CMK (cell line): ENCODE measurements at places on chromosomes 4 and X.

GRCh38 chr4:184255871-184256642 is 38.4 kb upstream of the ENPP6 start:
- DNase-seq = no peak

DNA sequence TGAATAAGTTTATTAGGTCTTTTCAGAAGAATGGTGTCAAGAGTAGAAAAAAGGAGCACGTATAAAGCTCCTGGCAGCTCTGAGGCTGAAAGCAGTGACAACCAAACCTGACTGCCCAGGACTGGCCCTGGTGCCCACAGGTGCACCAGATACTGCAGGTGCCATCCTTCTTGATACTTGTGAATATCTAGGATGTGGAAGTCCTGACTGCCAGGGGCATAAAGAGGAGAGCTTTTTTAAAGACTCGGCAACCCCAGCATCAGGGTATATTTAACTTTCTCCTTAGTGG is 60.7 kb downstream of the TMEM150C start:
- DNase-seq = no peak

DNA sequence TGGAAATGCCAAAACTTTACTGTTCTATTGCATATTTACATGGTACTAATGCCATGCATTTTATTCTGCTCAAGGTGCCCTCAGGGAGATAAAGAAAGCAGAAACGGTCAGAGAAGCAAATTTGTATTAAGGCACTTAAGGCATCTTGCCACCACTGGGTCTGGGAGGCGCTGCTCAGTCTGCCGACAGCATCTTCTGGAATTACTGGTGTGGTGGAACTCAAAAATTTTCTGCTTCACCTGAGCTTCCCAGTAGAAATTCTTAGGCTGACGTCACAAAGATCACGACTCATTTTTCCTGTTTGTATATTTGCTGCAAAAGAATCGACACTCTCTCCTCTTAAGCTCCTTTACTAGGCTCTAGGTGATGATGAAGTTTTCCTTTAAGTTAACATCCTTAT is 3.0 kb downstream of the RASSF6 start:
- no peak for DNase-seq

GRCh38 chr4:158836002-158836369 is 67.2 kb downstream of the FNIP2 start:
- no peak for DNase-seq

DNA sequence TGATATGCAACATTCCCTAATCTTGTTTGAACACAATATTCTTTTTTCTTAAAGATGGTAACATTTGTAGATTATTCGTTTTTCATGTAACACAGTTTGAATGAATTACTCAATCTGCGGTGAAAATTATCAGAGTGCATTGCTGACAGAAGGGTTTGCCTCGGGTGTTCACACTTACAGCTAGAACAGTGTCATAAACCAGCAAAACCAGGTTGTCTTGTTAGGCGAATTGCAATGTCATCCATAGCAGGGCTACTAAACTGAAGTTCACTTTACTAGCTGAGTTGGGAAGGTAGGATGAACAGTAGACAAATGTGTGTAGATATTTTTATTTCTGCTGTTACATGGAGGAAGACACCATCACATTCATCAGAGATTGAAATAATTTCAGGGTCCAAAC is 98.9 kb downstream of the SLC39A8 start:
- DNase-seq = no peak

DNA sequence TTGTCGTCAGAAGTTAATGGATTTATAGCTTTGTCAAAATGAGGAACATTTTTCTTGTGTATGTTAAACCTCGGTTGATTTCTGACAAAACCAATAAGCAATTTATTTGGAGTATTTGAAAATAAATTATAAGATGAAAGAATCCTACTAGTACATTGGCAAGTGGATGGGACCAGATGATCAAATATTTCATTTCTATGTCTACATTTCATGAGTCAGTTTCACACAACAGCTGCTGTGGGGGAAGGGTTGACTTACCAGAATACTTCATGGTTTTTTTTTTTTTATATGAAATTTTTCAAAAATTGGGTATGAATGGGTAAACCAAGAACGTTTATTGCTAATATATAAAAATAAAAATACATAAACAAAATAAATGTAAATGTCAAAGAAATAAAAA is 39.4 kb downstream of the RAPGEF2 start:
- no peak for DNase-seq

GRCh38 chrX:12947545-12948235 is 27.2 kb upstream of the TMSB4X start:
- no peak for DNase-seq

GRCh38 chr4:61909031-61909430 is 708.9 kb downstream of the ADGRL3 start:
- no peak for DNase-seq

GRCh38 chr4:152206185-152206584 is 329.7 kb downstream of the FBXW7 start:
- DNase-seq = no peak

DNA sequence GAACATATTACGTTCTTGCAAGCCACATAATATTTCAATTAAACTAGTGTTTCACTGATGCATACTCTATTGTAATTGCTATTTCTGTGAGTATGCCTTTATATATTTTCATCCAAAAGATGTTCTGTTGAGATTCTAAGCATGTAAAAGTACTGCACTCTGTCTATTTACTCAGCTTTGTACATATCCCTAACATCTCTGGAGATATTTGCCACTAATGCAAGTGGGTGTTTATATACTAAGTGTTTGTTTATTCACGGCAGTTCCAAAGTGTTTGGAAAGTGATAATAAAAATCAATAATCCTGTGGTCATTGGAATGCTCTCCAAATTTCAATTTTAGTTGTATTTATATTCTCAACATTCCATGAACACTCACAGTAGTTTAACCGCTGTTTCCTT is 1989.0 kb downstream of the C4orf33 start:
- no peak for DNase-seq

DNA sequence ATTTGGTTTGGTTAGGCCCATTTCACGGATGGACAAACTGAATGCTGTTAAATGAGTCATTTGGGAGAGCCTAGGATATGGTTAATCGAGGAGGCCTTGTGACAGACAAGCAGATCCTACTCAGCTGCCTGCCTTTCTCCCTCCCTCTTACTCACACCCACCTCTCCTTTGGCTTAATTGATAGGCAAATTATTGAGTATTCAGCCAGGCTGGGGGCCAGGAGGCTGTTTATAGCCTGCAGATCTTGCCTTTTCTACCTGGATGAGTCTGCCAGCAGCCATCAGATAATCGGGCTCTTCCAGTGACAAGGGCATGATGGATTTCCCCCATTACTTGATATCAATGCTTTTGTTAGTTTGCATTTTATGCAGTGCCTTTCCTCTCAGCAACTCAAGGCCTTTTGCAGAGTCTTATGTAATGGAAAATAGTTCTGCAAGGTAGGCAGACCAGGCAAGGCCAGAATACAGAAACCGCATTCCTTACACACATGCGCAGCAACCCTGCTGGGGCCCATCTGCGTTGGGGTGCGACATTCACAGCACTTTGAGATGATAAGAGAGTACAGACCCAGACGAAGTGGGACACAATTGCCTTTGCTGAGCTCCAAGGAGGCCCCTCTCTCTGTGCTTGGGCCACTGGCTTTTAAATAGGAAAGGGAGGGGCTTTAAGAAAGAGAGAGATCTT is 96.2 kb upstream of the ATP6AP2 start:
- DNase-seq = no peak

DNA sequence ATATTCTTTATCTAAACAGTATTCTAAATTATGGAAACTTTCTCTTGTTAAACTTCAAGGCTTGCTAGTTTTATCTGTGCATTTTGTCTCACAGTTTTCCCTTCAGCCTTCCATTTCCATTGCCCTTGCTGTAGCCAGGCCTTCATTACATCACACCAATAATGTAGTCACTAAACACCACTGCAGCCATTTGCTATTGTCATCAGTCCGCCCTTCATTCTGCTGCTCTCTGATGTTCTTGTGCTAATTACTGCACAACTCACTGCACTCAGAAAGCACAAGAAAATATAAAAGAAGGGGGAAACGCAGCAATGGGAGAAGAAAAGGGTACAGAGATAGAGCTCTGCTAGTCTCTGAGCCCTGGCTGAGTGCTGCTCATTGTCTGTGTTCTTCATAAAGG is 239.6 kb upstream of the FSTL5 start:
- DNase-seq = no peak

DNA sequence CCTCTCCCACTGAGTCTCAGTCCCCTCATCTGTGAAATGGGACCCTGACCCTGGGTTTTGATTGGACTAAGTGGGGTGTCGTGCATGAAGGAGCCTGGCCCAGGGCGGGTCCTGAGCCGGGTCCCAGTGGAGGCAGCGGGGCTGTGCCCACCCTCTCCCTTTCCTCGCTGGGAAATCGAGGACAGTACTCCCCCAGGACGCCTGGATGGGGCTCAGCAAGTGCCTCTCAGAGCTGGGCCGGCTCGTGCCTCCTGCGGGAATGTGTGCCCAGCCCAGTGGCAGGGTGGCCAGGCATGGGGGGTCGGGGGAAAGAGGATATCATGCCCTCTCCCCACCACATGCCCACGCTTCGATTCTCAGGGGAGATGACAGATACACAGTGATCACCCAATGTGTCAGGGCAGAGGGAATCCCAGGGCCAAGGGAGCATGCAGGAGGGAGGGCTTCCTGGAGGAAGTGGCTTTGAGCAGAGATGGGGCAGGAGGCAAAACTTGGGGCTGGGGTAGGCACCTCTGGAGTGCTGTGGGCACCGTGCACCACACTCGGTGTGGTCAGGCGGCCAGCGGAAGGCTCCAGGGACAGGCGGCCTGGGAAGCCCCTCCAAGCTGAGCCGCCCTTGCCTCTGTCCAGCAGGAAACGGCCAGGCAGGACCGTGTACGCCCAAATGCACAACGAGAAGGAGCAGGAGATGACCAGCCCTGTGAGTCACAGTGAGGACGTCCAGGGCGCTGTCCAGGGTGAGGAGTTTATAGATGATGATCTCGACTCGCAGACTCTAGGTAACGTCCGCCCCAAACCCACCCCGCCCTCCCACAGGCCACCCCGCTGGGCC is 203.0 kb downstream of the AFAP1 start:
- DNase-seq = no peak

DNA sequence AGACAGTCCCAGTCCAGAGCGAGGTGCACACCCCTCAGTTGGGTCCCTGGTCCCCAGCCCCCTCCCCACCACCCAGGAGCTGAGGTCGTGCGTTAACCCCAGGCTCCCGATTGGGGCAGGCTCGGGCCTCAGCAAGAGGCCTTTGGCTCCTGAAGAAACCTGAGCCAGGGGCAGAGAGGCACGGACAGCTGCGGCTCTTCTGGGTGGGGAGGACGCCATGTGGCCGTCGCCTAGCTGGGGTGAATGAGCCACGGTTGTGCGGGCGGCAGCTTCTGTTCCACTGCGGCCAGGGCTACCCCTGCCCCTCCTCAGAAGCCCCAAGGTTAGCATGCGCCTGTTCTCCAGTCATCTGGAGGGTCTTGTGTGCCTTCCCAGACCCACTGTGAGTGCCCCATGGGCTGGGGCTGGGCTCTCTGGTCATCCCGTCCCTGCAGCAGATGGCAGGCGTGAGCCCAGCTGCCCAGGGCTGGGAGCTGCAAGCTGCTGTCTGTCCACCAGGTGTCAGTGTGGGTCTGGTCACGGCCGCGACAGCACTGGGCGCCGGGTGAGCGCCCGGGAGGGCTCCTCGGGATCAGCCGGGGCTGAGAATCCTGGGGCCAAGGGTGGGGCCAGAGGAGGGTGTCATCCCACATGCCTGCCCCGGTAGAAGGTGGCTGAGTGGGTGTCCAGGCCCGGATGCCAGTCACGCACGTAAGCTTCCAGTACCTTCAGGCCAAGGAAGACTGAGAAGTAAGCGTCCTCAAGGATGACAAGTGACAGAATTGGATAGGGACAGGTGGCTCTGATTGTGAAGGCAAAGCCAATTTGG is 21.9 kb downstream of the ATP2B3 start:
- peak; percentile 30 for DNase-seq

- DNase-seq = no peak
These were observed 90.9 kb downstream of the SH3RF1 start for GRCh38 chr4:169179609-169180521.

DNA sequence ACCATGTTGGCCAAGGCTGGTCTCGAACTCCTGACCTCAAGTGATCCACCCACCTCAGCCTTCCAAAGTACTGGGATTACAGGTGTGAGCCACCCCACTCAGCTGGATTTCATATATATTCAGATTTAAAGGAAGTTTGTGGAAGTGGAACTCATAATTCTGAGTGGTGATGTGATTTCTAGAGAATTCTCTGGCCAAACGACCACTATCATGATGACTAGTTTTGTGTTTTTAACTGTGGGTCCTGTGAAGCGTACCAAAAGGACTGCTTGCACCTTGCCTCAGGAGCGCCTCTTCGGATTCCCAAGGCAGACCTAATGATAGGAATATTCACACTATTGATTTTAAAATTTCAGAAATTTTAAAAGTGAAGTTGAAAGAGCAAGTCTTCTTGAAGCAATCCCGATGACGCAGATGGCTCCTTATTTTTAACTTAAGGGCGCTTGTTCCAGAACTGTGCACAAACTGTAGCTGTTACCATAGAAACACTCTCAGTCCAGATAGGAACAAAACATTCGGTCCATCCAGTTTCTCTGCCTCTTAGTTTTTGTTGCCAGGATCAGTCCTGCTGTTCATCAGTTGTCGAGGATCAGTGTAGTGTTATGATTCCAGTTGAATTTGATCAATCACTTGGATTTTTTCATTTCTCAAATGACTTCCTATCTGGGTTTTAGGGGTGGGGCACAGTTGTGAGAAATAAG is 51.7 kb upstream of the CLCN4 start:
- DNase-seq = no peak

- no peak for DNase-seq
These were observed 347.7 kb downstream of the GABRG1 start for GRCh38 chr4:45776146-45776545.

DNA sequence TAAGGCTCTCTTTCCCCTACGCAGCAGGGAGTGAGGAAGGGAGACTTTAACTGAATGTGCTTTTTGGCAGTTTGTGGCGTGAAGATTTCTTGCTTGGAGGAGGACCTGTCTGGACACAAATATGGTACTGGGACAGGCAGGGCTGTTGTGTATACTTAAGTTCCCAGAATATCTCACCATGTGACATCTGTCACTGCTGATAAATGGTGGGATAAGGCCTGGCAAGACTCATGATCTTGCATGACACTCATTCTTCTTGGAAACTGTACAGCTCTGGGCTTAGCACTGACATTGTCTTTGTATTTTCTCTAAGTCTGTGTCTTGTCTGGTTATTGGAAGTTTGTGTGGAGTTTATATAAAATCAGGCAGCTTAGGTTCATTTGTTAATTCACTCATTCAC is 93.1 kb downstream of the STK32B start:
- no peak for DNase-seq

- no peak for DNase-seq
These were observed 6.4 kb downstream of the NKX6-1 start for GRCh38 chr4:84492737-84493091.

DNA sequence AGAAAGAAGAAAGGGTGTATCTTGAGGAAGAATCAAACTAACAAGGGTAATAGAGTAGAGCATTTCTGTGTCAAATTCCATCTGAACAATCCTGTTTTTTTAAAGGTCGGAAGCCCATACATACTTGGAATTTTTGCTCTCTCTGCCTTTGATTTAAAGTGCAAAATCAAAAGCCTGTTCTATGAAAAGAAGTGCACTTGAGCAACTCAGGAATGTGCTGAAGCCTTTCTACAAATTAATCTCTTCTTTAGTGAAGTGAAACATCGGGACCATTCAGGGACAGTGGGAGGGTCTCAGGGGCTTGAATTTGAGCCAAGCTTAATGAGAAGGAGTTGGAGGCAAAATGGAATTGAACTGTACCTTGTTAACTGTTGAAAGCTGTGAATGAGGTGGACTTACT is 1008.5 kb upstream of the LCORL start:
- no peak for DNase-seq

GRCh38 chr4:184395451-184395917 is 78.9 kb downstream of the IRF2 start:
- DNase-seq = no peak

GRCh38 chr4:158102904-158103303 is 69.9 kb downstream of the GASK1B start:
- no peak for DNase-seq
